ENCODE measurements at places on chromosomes 7 and 10.

GRCh38 chr7:28725911-28726310 lies 232.2 kb downstream of the TRIL start:
- DNase-seq: no peak

- DNase-seq: no peak
These were observed 338.7 kb upstream of the LRRTM3 start for GRCh38 chr10:66586897-66587679.

- DNase-seq: no peak
These were observed 210.5 kb upstream of the KLF6 start for GRCh38 chr10:3995302-3996210.

GRCh38 chr10:89555688-89556445 lies 20.5 kb upstream of the SLC16A12 start:
- no peak for DNase-seq

- DNase-seq: no peak
These were observed 873.9 kb downstream of the GRID1 start for GRCh38 chr10:85492684-85493083.

GRCh38 chr10:126201603-126202002 lies 186.7 kb downstream of the ADAM12 start:
- DNase-seq: no peak

GRCh38 chr7:139108266-139109187 lies 993 bp downstream of the ZC3HAV1 start:
- DNase-seq: no peak

GRCh38 chr10:125911990-125912389 lies 15.6 kb downstream of the FANK1 start:
- DNase-seq: no peak

DNA sequence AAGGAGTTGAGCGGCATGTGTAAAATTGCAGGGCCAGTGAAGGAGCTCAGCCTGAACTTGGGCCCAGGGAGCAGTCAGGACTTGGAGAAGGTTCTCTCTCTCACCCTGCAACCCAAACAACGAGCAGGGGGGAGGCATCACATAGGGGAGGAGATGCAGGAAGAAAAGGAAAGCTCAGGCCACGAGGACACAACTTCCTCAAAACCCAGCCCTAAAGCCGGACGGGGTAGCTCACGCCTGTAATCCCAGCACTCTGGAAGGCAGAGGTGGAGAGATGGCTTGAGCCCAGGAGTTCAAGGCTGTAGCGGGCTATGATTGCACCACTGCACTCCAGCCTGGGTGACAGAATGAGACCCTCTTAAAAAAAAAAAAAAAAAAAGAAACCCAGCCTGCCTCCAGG lies 629.1 kb downstream of the PARD3 start:
- DNase-seq: no peak

- DNase-seq: no peak
These were observed 609.7 kb downstream of the TNS3 start for GRCh38 chr7:46972205-46972604.

- DNase-seq: no peak
These were observed 1.2 kb upstream of the DNAJC9 start for GRCh38 chr10:73248259-73248724.

- no peak for DNase-seq
These were observed 350 bp upstream of the ZNF37A start for GRCh38 chr10:38093816-38094157.

GRCh38 chr7:95323410-95324129 lies 762 bp downstream of the PON1 start:
- no peak for DNase-seq

- DNase-seq: no peak
These were observed 45.0 kb downstream of the AUTS2 start for GRCh38 chr7:69643265-69643664.

GRCh38 chr10:12973149-12973718 lies 28.3 kb downstream of the CCDC3 start:
- DNase-seq: no peak

All from stimulated activated CD4-positive, alpha-beta T cell treated with anti-CD3 and anti-CD28 coated beads, TNF-alpha, amount 100 ng/mL, for 24 hours (primary cell).